Fibroblast of lung (primary cell): ENCODE measurements at places on chromosomes 2 and 18. TPM values are rescaled to one million over a fixed set of nuclear protein-coding genes. Genes with fewer than 3 reads are reported as not detected.

GRCh38 chr2:229910832-229911412, 10.9 kb downstream of the TRIP12 start:
- DNase-seq = no peak

DNA sequence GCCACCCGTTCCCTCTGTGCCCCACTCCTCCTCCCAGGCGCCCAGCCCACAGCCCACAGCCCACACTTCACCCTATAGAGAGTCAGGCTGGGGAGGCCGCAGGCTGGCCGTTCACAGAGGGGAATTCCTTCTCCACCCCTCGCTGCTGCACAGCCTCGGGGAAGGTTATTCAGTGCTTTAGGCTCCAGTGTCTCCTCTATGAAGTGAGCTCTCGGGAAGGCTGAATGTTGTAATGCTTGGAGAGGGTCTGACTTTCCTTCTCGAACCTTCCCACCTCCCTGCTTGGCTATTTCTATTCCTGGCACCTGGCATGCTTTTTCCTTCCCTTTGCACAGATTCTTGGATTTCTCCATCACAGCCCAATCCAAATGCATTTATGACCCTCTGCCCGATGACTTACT, 62.5 kb upstream of the SMAD7 start:
- DNase-seq = no peak

GRCh38 chr2:206477296-206477695, 34.0 kb downstream of the ADAM23 start:
- DNase-seq = peak; percentile 61

GRCh38 chr18:47772374-47773248, 157.8 kb downstream of the SMAD2 start:
- DNase-seq = peak; percentile 30

DNA sequence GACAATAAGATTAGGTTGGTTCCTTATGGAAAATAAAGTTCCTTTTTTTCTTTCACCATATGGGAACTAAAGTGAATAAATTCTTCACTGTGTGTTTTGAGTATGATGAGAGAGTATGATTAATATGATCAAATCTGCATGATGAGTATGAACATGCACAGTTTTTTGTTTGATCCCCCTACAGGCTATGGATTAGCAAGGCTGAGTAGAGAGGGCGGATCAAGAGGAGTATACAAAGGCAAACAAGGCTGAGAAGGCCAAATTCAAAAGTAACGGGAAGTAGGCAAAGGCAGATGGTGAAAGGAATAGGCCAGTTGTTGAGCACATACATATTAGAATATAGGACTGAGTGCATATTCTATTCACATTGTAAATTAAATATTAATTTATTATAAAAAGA, 508.2 kb downstream of the LRRTM4 start:
- DNase-seq = no peak

GRCh38 chr2:178732913-178733312, 74.3 kb downstream of the TTN start:
- no peak for DNase-seq

DNA sequence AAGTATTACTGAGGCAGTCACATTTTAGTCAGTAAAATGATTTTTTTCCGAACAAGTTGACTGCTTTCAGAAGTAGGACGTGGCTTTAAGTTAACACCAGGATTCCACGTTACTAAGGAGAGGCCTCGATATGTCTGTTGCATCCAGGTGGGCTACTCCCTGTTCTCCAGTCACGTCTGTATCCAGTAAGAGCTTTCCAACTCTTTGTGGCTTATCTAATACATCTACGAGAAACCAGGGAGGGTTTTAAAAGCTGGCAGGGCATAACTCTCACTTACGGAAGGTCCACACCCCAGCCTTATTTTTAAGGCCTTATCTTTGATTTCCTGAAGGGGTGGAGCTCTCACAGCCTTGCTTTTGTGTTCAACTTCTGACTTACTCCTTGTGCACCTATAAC, 99.2 kb downstream of the SLC8A1 start:
- no peak for DNase-seq

- DNase-seq = no peak
Observed at GRCh38 chr2:82215212-82215611, 1910.7 kb upstream of the LRRTM1 start.

- peak; percentile 86 for DNase-seq
Observed at GRCh38 chr18:44180683-44181082, 500.0 kb upstream of the SETBP1 start.

- DNase-seq = no peak
Observed at GRCh38 chr18:79942786-79943607, 8.5 kb downstream of the SLC66A2 start.

DNA sequence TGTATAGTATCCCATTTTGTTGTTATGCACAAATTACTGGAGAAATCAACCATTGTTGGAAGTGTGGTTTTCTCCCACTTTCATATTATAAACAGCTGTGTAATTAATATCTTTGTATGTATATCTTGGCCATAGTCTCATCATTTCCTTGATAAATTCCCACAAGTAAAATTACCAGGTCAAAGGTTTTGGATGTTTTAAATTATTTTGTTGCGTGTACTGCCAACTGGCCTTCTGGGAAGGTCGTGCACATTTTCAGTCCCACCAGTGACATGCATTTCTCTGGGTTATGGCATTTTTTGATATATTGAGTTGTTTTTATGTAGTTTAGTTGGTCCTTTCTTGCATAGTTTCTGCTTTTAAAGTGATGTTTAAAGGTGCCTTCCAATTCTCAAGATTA, 41.5 kb downstream of the TSHZ1 start:
- DNase-seq = no peak

DNA sequence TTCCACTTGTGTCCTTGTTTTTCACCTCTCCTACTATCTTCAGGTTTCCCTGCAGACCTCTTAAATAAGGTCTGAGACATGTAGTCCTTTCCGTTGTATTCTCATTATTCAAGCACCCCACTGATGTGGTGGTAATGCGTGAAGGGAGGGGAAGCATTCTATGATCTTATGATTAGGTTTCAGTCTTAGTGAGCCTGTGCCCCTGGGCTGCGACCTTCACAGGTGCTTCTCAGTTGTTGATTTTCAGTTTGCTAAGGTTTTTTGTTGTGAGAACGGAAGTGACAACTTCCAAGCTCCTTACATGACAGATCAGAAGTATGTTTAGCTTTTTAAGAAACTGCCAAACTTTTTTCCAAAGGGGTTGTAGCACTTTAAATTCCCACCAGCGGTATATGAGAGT, 41.3 kb downstream of the VPS54 start:
- no peak for DNase-seq

GRCh38 chr18:6781142-6781714, 51.7 kb downstream of the ARHGAP28 start:
- DNase-seq = no peak

DNA sequence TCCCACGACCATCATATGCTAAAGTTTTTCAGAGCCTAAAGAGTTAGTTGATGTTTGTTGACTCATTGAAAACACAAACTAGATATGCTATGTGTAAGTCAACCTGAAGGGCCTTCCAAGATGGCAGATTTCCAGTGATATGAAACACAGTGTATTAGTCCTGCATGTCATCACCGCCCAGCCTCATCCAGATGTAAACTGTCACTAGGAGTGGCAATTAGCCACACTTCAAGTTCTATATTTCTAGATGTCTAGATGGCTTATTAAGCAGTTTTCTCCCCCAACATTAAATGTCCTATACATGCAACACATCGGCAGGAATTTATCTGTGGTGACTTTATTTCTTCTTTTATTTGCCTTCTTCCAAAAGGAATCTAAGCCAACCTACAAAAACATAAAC, 444.1 kb upstream of the SMIM21 start:
- no peak for DNase-seq

DNA sequence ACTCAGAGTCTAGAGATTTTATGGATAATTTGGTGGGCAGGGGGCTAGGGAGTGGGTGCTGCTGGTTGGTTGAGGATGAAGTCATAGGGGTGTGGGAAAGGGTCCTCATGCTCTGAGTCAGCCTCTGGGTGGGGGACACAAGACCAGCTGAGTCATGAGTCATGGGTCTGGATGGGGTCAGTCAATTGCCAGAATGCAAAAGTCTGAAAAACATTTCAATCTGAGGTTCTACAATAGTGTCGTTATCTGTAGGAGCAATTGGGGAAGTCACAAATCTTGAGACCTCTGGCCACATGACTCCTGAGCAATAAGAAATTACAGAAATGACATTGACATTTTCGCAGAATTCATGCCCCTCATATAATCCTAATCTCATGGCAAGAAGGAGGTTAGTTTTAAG, 15.1 kb downstream of the NMS start:
- DNase-seq = no peak

- DNase-seq = peak; percentile 60
Observed at GRCh38 chr2:191666732-191667131, 11.2 kb upstream of the NABP1 start.

Gene APOB
- under 0.01 TPM in 2 replicates for total RNA-seq

Gene HES6
- 3.6 and 4.1 TPM in 2 replicates for total RNA-seq

Gene ADNP2
- 13.6 and 17.3 TPM in 2 replicates for total RNA-seq

Gene TEX44
- not detected in 2 replicates for total RNA-seq

Gene OTOS
- not detected in 2 replicates for total RNA-seq
